ENCODE measurements at places on chromosomes 7 and 10. TPM values are rescaled to one million over a fixed set of nuclear protein-coding genes. Genes with fewer than 3 reads are reported as not detected.

The CRTAC1 gene
- 0.65 TPM for total RNA-seq

The GBX1 gene
- total RNA-seq = not detected

The ALKBH4 gene
- 22.2 TPM for total RNA-seq

The OR2A5 gene
- total RNA-seq = not detected

The SUN3 gene
- total RNA-seq = not detected

The CELF2 gene
- 12.4 TPM for total RNA-seq

The TPK1 gene
- 5.3 TPM for total RNA-seq

The NCF1 gene
- 0.63 TPM for total RNA-seq

All from mesangial cell (primary cell).